ENCODE measurements at places on chromosomes 12 and 14. TPM values are rescaled to one million over a fixed set of nuclear protein-coding genes. Genes with fewer than 3 reads are reported as not detected.

The SLCO1B1 gene
- not detected for total RNA-seq

DNA sequence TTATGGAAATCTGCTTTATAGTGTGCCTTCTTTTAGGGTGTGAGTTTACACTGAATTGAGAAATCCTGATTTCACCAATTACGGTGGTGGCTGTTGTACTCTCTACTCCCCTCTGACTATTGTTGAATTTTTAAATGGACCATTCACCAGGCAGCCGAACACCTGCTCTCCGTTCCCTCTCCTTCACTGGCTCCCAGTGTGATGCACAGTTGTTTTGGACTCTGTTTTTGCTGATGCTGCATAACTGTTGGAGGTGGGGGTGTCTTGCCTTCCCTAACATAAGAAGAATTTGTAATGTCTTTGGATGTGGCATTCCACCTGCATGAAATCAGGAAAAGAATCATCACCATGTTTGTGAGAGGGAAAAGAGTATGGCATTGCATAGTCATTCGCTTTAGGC is 341.2 kb downstream of the SNAPC1 start:
- H3K4me1 ChIP-seq = no peaks in the 10 kb centered on the region
- no peak overlapping the region for H3K4me3 ChIP-seq
- H3K27ac ChIP-seq = no peak overlapping the region
- H3K36me3 ChIP-seq = no peaks in the 10 kb centered on the region
- no peak for DNase-seq

DNA sequence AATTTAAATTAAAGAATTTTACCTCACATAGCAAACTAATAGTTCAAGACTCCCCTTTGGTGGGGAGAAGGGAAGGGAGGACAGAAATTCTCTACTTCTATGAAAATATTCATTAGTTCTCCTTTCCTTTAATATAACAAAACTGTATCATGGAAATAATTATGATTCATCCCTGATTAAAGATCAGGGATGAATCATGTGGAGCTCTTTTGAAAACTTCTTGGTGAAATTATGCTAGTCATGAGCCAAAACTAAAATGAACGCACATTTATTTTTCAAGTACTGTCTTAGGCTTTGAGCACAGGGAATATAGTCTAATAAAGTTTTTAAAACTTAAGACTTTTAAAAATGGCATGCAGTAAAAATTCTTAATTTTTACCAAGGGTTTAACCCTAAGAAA is 17.1 kb downstream of the TMBIM4 start:
- DNase-seq = no peak
- H3K4me1 ChIP-seq = no peaks in the 10 kb centered on the region
- H3K27me3 ChIP-seq = no peaks in the 10 kb centered on the region
- no peaks in the 10 kb centered on the region for H3K36me3 ChIP-seq

GRCh38 chr14:24463017-24463883 is 20.7 kb upstream of the SDR39U1 start:
- no peaks in the 10 kb centered on the region for H3K4me1 ChIP-seq
- H3K27me3 ChIP-seq = no peaks in the 10 kb centered on the region
- H3K27ac ChIP-seq = no peak overlapping the region
- no peak for DNase-seq
- peaks cover 2% of the 10 kb centered on the region for H3K36me3 ChIP-seq

- H3K4me3 ChIP-seq = no peak overlapping the region
- DNase-seq = no peak
- H3K27me3 ChIP-seq = no peaks in the 10 kb centered on the region
- no peaks in the 10 kb centered on the region for H3K4me1 ChIP-seq
These were observed 393.8 kb downstream of the NPAS3 start for GRCh38 chr14:33332497-33332896.

- no peak overlapping the region for H3K27ac ChIP-seq
- DNase-seq = no peak
- no peak overlapping the region for H3K4me3 ChIP-seq
- peaks cover 10% of the 10 kb centered on the region for H3K36me3 ChIP-seq
- H3K4me1 ChIP-seq = no peaks in the 10 kb centered on the region
- H3K27me3 ChIP-seq = no peaks in the 10 kb centered on the region
These were observed 39.9 kb downstream of the VEZT start for GRCh38 chr12:95257541-95257940.

All from HepG2 (cell line).